Fibroblast of the aortic adventitia (primary cell): ENCODE measurements at places on chromosomes 7 and 10.

DNA sequence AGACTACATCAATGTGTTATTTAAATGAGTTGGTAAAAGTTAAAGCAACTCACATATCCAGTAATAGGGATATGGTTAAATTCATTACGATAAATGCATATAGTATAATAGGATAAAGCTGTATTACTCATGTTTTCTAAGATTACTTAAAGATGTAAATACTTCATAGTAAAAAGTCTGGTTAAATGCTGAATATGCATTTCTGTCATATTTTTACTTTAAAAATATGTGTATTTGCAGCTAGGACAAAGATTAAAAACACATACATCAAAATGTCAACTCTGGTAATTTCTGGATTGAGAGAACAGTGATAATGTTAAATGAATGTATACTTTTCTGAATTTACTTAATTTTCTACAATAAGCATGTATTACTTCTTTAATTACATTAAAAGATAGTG lies 15.1 kb downstream of the PPP1R9A start:
- DNase-seq, result no peak

GRCh38 chr7:80330434-80330833 lies 181.4 kb downstream of the GNAT3 start:
- DNase-seq, result peak; percentile 80

- DNase-seq, result no peak
These were observed 84.0 kb upstream of the MYO3A start for GRCh38 chr10:25849988-25850387.

- no peak for DNase-seq
These were observed 86.6 kb downstream of the FRMD4A start for GRCh38 chr10:14244147-14244546.

DNA sequence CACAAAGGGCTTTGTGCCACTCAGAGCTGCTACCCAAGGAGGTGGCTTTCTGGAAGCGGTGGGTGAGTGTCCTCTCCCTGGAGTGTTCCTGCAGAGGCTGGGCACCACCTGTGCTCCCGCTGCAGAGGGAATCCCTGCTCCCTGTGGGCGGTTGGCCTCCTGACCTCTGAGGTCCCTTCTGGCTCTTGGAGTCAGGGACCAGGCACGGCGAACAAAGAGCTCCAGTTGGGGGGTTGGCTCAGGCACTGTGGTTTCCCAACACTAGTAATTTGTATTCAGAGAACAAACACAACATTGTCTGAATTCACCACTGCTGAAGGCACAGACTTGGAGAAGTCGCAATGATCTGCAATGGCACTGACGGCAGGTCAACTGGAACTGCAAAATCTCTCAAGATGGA lies 328.9 kb downstream of the PRPF18 start:
- no peak for DNase-seq

GRCh38 chr10:131915990-131916766 lies 15.4 kb downstream of the PPP2R2D start:
- no peak for DNase-seq
